ENCODE measurements at places on chromosomes 5 and 9.

GRCh38 chr9:92534204-92534603, 1.6 kb downstream of the ECM2 start:
- no peak for DNase-seq

GRCh38 chr5:136766456-136766855, 401.1 kb upstream of the TRPC7 start:
- no peak for DNase-seq

GRCh38 chr5:157487358-157487757, 27.3 kb downstream of the NIPAL4 start:
- no peak for DNase-seq

DNA sequence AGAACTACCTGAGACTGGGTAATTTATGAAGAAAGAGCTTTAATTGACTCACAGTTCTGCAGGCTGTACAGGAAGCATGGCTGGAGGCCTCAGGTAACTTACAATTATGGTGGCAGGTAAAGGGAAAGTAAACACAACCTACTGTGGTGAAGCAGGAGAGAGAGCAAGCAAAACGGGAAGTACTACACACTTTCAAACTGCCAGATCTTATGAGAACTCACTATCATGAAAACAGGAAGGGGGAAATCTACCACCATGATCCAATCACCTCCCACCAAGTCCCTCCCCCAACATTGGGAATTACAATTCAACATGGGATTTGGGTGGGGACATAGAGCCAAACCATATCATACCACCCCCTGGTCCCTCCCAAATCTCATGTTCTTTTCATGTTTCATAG, 58.7 kb upstream of the GPR151 start:
- DNase-seq = no peak

GRCh38 chr5:10578869-10579268, 15.0 kb downstream of the ANKRD33B start:
- no peak for DNase-seq

DNA sequence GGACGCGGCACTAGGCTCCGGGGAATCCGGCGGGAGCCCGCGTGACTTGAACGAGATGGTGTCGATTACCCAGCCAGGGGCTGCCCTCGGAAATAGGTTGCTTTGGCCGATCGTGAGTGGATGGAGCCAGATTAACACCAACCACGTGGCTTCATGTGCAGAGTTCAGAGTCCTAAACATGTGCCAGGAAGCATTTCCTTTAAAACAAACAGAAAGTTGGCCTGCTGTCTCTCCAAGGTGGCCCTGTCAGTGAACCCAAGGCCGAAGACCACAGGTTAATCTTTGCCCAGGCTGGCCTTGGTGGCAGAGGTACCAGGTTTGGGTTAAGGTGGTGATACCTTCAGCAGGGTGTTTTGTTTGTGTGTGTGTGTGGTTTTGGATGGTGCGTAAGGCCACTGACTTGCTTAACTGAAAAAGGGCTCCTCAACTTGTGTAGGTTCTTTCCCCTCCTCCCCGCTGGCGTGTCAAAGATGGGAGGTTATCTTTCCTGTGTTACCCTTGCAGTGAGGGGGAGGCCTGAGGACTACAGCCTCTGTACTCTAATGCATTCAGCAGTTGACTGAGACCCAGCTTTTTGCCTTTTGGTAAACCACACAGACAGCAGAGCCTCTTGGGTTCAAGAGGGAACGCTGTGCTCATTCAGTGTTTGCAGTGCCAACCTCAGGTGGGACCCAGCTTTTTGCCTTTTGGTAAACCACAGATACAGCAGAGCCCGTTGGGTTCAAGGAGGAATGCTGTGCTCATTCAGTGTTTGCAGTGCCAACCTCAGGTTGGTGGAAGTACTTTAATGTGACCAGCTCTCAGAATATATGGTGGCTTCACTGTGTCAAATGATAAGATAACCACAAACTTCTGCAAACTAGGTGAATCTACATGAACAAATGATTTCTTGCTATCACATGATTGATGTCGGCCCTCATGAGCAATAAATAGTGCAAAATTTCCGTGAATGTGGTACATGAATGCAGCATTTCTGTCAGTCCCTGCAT, 1.4 kb downstream of the IQGAP2 start:
- DNase-seq = peak; percentile 57

DNA sequence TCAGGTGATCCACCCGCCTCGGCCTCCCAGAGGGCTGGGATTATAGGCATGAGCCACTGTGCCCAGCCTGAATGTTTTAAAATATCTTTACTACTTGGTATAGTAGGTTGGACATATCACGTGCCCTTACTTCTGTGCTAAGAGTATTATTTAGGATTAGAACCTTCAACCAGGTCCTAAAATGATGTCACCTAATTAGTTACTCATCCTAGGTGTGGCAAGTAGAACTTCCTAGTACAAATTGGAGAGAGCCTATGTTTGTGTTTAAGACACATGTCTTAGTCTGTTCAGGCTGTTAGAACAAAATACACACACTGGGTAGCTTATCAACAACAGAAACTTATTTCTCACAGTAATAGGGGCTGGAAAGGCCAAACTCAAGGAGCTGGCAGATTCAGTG, 51.5 kb downstream of the ZFAND5 start:
- DNase-seq = no peak

DNA sequence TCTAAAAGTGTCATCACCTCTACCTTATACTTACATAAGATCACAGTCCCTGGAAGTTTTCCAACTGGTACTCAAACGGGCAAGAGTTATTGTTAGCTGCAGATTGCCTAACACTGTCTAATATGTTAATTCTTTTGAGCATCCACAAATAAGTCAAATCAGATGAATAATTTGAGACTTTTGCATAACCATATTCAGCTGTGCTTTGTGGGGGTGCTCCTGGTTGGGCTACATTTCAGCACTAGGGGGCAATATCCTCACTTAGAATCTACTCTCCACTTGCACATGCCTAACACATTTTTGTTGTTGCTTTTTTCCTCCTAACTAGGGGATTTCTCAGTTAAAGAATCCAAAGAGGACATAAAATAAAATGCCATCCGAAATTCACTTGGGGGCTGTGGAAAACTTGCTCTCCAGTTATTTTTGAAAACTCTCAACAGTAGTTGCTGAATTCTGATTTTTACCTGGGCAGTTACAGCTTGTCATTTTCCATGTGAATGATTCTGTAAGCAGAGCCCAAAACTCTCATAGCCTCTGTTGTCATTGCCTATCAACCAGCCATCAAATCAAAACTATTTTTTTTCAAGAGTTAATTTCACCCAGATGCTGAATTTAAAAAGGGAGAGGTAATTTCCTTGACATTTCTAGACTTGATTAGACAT, 71.5 kb downstream of the TRIM36 start:
- DNase-seq = no peak

DNA sequence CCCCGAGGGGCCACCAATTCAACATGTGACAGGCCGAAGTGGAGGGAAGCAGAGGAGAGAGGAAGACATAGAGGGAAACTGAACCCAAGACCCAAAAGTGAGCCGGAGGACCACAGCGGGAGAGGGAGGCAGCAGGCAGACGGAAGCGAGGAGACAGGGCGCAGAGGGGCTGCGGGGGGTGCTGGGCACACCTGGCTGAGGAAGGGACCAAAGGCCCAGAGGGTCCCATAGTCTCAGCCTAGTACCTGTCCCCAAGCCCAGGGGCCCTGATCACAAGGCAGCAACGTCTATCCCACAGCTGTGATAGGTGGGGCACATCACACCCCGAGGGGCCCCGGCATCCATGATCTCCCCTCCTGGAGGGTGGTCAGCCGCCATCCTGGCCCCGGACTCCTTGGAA, 7.1 kb upstream of the RALGDS start:
- no peak for DNase-seq

- DNase-seq = no peak
Measured at GRCh38 chr9:122900791-122901190, 4.4 kb downstream of the RC3H2 start.

DNA sequence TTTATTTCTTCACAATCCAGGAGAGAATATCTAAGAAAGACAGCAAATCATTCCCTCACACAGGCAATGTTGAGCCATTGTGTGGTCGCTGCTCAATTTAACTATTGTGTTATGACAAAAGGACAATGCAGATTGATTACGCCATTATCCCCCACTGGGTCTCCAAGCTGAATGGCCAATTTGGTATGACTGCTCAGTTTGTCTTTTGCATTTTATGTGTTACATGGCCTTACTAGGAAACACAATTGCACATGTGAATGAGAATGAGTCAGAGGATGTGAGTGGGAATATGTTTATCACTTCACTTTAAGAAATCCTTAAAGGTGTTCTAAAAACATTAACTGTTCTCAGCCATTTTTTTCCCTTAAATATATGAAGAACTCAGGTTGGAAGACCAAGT, 108.3 kb downstream of the FAM174A start:
- DNase-seq = no peak

DNA sequence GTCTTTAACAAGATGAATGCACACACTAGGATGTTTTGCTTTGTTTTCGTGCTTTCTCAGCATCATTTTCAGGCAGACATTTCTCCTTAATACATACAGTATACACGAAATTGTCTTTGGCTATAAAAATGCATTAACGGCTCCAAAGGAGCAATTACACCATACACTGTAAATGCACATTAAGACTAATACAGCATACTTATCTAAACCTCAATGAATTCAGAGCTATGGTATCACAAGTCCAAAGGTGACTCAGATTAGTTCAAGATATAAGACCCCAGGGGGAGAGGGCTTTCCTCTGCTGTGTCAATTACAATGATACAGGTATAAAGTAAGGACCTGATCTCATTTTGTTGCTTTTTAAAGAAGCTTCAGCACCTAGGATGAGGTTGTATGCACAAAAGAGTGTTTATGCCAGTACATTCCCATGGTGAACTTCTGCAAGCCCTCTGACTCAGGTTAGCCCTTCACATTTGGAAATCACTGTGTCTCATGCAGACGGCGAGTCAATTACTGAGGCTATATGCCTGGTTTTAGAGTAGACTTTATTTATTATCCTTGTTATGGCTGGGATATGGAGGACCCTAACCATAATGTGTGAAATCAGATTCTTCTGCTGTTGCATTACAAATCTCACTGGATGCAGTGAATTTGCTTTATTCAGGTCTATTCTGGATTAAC, 233.3 kb downstream of the ZNF608 start:
- DNase-seq = no peak

- no peak for DNase-seq
Measured at GRCh38 chr9:137114220-137114612, 317 bp downstream of the DPP7 start.

DNA sequence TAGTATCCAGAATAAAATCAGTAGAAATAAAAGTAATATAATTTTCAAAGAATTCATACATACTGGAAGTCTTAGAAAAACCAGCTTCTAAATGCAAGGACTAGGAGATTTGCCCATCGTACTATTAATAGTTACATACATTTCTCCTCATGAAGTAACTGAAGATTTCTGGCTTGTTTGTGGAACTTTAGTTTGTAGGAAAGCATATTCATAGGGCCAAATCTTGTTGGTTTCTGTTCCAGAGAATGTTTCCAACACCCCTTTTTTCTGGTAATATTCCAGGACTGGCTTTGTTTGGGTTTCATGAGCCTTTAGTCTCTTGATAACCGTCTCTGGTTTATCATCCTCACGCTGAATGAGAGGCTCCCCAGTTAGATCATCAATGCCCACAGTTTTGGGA, 66.3 kb upstream of the TJP2 start:
- no peak for DNase-seq

DNA sequence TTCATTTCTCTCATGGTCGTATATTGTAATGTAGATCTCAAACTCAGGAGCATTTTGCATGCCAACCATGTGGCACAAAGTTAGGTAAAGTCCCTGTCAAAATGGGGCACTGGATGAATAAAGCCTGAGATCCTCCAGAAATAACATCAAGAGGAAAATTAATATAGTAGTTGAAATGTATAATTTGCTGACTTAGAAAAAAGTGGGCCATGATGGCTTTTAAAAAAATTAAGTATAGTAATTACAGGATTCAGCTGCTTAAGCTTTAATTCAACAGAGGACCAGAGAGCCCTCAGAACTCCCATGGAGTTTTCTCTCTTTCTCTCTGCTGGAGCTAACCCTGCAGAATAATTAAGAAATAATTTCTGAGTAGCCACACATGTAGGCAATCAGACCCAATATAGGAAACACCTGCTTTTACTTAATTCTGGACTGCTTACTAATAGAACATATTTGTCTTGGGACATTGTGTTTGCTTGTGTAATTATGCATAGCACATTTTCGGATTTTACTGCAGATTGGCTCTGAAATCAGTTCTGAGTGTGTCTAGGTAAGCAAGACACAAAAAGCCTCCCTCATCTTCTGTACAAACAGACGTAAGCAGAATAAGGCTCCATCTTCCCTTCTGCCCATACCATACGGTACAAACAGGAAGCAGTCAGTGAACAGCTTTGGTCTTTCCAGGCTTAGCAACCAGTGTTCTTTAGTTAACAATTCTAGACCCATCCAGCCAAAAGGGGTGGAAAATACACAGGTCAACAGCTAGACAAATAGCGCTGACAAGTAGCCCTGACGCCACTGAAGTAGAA, 26.5 kb upstream of the PCSK1 start:
- no peak for DNase-seq

DNA sequence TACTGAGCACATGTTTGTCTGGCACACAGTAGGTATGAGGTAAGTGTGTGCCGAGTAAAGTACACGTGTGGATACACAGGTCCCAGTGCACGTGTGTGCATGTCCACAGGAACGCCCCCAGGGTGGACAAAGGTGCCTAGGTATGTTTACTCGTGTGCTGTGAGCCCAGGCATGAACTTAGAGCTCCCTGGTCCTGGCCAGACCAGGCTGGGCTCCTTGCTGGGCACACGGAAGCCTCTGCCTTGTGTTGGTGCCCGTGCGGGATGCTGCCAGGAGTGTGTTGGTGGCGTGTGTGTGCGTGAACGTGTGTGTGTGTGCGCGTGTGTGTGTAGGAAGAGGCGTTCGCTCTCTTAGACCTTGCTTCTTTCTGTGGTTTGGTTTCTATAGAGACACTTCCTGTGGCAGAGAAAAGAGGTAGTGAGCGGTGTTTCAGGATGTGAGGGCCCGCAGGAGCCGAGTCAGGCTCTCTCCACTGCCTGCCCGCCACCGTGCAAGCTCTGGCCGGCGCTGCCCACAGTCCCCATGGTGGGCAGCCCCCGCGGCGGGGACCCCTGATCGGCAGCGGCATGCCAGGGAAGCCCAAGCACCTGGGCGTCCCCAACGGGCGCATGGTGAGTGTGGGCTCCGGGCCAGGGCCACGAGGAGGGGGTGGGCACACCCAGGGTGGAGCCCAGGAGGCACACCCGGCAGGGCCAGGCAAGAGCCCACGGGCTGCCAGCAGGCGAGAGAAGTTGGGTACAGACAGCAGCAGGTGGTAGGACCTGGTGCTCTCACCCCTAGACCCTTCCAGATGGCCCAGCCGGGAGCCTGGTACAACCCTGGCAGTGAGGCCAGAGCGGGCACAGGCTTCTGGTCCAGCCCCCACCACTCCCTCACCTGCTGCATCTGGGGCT, at the start of gene RGS14:
RGS14 (plus strand) TSS at position 466 of the 893 bp plus-strand sequence; CDS start at position 567, 101 bp downstream.
- peak; percentile 48 for DNase-seq

- DNase-seq = no peak
Measured at GRCh38 chr5:68010740-68011139, 204.8 kb upstream of the PIK3R1 start.

DNA sequence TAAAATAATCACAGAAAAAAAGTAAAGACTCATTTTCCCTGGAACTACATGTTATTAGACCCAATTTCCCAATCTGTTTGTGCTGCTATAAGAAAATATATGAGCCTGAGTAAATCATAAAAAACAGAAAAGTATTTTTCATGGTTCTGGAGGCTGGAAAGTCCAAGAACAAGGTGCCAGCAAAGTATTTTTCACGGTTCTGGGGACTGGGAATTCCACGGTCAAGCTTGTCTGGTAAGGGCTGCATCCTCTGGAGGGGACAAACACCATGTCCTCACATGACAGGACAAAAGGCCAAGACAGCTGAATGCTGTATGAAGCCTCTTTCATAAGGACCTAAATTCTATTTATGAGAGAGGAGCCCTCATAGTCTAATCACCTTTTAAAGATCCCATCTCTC, 172.3 kb downstream of the PLPPR1 start:
- no peak for DNase-seq

All from stimulated activated CD8-positive, alpha-beta memory T cell treated with anti-CD3 and anti-CD28 coated beads, Interleukin-12 subunit alpha, Interleukin-12 subunit beta, amount 100 ng/mL, for 4 hours (primary cell).